GM23338 (cell line): ENCODE measurements at places on chromosomes 3 and 15.

- peak; percentile 35 for DNase-seq
Measured at GRCh38 chr3:187430576-187430975, 62.4 kb downstream of the RTP4 start.

DNA sequence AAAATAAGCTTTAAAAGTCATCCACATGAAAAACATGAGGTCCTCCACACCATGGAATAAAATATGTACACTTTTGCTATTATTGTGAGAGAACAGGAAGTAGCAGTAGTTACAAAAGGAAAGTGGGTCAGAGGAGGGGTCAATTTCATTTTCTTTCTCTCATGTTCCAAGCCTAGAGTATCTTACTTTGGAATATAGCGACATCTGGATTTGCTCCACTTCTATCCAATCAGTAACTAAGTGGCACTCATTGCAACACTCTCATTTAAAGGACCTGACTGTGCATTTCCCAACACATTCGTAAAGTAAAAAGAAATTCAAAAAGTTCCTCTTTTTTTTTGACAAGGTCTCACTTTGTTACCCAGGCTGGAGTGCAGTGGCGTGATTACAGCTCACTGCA is 637.3 kb downstream of the TUSC7 start:
- DNase-seq: no peak

DNA sequence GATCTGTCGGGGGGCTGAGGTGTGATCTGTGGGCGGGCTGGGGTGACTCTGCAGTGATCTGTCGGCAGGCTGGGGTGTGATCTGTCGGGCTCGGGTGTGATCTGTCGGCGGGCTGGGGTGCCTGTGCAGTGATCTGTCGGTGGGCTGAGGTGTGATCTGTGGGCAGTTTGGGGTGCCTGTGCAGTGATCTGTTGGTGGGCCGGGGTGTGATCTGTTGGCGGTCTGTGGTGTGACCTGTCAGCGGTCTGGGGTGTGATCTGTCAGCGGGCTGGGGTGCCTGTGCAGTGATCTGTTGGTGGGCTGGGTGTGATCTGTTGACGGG is 205.1 kb downstream of the XXYLT1 start:
- no peak for DNase-seq

DNA sequence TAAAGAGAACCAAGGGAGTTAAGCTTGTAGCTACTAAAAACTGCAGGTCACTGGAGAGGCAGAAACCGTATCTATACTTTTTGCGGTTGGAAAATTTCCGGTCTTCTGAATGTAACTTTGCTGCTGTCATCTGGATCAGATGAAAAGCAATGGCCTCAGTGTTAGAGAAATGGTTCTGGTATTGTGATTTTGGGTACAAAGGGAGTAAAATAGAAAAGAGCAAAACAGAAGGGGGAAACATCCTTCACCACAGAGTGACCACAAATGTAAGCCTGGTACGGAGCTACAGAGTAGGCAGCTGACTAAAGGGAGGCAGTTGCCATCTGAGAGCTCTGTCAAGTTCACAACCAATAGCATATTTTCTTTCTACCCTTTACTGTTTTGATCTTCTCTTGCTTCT is 5.6 kb downstream of the CD96 start:
- no peak for DNase-seq

GRCh38 chr15:101148166-101148880 is 103.5 kb downstream of the CHSY1 start:
- DNase-seq: no peak

GRCh38 chr15:83322061-83322460 is 37.6 kb upstream of the BNC1 start:
- DNase-seq: peak; percentile 14

DNA sequence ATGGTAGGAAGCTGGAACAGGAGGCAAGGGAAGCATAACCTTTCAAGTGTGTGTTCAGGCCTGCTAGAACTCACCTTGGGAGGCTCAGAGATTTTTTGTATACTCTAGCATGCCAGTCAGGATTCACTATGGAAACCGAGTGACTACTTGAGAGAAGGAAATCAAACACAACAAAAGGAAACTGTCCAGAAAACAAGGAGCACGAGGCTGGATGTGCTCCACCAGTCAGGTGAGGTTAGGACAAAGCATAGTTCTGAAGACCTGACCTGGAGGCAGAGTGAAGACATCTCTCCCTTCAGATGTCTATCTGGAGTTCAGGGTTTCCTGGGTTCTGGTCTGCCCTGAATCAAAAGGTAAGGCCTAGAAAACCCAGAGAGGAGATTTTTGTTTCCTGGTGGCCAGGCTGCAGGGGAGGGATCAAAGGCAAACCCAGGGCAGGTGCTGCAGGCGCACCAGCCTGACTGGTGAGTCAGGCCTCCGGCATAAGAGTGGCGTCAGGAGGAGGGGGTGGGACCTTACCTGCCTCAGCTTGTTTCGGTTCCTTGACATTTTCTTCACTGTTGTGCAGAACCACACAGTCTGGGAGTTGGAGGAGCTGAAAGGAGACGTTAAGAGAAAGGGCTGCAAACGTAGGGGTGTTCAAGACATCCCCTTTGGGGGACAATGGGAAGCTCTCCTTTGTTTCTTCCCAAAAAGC is 52.2 kb upstream of the OSBPL11 start:
- peak; percentile 30 for DNase-seq

GRCh38 chr3:89002191-89002590 is 105.2 kb upstream of the EPHA3 start:
- no peak for DNase-seq

- no peak for DNase-seq
Measured at GRCh38 chr3:161069511-161070251, 35.5 kb downstream of the B3GALNT1 start.

DNA sequence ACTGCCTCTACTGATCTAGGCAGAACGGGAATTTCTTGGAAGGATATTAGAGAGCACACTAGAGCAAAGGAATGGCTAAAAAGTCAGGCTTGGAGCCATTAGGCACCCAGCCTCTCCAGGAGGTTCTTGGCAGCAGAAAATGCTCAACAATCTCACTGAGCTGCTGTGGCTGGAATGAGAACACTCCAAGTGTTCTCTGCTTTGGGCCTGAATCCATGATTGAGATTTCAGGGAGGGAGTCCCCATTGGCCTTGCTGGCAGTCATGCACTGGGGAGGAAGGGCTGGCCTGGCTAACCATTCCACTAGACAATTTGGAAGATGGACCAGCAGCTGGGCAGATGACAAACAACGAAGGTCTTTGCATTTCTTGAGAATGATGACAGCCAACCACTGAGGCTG is 362.6 kb downstream of the SHQ1 start:
- DNase-seq: no peak

GRCh38 chr3:175646865-175647264 is 787.7 kb downstream of the NAALADL2 start:
- DNase-seq: no peak

- no peak for DNase-seq
Measured at GRCh38 chr3:126553284-126554084, 5.2 kb downstream of the C3orf22 start.

GRCh38 chr3:38538773-38539353 is 42.7 kb downstream of the EXOG start:
- no peak for DNase-seq

DNA sequence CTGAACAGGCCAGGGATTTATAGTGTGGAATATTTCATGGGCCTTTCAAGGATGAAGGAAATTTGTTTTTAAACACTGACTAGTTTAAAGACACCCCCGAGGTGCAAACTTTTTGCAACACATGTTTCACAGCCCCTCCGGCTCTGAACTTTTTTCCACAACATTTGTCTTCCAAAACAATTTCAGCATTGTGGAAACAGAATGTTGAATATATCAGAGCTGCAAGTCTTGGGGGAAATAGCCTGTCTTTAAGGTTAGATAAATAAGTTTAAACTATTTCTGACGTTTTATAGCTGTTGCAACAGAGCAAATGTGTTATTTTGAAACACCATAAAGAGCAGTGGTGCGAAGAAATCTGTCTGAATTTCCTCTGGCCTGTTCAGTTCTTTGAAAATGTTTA is 229.2 kb upstream of the GOLGA6L4 start:
- no peak for DNase-seq

- no peak for DNase-seq
Measured at GRCh38 chr3:171888466-171888865, 45.3 kb downstream of the TMEM212 start.

DNA sequence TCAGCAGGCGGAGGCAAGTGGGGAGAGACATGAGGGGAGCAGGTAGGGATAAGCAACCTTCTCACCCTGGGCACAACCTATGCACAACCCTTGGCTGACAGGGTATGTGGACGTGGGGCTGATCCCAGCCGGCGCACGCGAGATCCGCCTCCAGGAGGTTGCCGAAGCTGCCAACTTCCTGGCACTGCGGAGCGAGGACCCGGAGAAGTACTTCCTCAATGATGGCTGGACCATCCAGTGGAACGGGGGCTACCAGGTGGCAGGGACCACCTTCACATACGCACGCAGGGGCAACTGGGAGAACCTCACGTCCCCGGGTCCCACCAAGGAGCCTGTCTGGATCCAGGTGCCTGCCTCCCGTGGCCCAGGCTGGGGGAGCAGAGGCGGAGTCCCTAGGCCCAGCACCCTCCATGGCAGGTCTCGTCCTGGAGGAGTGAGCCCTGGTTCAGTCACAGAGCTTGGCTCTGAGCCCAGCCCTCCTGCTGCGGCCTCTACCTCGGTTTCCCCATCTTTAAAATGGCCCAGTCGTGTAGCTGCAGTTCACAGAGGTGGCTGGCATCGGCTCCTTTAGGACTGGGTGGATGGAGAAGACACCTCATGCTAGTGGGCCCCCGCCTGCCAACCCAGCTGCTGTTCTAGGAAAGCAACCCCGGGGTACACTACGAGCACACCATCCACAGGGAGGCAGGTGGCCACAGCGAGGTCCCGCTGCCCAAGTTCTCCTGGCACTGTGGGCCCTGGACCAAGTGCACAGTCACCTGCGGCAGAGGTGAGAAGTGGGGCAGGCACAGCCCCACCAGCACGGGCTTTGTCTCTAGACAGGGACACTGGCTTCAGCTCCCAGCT is 96.0 kb downstream of the TBC1D2B start:
- no peak for DNase-seq

GRCh38 chr3:117217760-117218316 is 508.3 kb downstream of the TUSC7 start:
- peak; percentile 8 for DNase-seq

DNA sequence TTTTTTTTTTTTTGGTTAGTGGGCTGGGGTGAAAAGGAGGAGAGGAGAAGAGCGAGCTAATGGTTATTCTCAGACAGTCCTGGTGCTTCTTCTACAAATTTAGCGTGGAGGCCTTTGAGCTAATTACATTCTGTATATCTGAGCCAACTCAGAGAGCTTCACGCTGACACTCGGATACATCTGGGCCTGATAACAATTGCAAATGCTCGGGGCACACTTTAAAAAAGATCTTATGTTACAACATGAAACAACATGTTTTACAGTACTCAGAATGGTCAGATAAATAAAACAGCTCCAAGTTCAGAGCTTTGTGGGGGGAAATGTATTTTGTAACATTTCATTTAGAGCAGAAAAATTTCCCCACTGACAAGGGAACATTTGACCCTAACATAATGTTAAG is 966.9 kb upstream of the NR2F2 start:
- no peak for DNase-seq

DNA sequence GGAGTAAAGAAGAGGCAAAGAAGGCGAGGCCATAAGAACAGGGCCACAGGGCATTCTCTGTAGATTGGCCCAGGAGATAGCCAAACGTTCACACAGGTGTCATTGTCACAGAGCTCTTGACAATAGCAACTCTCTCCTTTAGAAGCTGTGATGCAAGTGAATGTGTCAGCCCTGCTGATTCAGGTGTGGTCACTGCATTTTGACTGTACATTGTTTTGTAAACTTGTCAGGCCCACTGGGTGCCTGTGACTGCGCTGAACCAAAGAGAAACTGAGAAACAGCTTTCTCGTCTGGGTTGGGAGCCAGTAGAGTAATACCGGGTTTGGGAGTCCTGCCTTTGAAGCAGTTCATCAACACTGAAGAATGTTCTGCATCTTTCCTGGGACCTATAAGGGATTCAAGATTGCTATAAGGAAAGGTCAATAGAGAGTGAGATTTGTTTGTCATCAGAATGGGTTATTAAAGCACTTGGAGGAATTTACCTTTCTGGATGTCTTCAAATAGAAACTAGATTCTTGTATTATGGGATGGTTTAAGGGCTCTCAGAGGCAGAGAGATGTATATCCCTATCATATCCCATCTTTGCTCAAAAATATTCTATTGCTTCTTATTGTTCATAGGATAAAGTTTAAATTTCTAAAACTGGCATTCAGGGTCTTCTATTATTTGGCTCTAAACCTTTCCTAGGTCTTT is 45.4 kb downstream of the TMEM45A start:
- DNase-seq: no peak

- DNase-seq: no peak
Measured at GRCh38 chr15:38455092-38455491, 1.2 kb downstream of the FAM98B start.

DNA sequence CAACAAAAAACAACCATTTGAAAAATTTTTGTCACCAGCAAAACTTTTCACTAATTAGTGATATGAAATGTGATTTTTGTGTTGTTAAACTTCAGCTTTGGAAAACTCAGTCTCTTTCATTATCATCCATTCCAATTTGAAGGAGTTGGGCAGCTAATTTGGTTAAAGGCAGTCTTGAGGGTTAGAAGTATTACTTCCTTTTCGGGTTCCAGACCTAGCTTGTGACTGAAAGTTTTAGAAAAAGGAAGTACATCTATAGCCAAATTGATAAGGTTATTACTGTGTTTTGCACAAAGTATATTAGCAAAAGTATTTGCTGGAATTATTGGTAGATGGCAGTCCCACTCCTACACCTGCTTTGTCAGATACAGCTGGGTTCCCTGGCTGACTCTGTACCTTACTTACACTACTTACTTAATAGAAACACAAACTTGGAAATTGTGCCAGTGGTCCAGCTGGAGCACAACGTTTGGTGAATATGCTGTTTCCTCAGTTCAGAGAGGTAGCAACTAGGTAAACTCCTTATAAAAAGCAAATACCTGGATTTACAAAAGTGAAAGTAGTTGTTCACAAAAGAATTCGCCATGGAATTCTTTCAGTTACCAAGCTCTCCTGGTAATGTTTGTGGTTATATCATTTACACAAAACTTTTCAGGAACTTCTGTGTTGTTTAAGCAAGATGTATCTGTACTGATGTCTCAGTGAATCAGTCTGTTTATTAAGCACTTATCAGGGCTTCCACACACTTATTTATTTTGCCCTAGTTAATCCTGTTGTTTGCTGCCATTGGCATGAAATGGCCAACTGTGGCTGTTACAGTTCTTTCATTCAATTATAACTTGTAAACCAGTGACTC is 31.6 kb downstream of the TIPARP start:
- no peak for DNase-seq
